AG08395 (cell line): ENCODE measurements at places on chromosomes 16 and 17.

DNA sequence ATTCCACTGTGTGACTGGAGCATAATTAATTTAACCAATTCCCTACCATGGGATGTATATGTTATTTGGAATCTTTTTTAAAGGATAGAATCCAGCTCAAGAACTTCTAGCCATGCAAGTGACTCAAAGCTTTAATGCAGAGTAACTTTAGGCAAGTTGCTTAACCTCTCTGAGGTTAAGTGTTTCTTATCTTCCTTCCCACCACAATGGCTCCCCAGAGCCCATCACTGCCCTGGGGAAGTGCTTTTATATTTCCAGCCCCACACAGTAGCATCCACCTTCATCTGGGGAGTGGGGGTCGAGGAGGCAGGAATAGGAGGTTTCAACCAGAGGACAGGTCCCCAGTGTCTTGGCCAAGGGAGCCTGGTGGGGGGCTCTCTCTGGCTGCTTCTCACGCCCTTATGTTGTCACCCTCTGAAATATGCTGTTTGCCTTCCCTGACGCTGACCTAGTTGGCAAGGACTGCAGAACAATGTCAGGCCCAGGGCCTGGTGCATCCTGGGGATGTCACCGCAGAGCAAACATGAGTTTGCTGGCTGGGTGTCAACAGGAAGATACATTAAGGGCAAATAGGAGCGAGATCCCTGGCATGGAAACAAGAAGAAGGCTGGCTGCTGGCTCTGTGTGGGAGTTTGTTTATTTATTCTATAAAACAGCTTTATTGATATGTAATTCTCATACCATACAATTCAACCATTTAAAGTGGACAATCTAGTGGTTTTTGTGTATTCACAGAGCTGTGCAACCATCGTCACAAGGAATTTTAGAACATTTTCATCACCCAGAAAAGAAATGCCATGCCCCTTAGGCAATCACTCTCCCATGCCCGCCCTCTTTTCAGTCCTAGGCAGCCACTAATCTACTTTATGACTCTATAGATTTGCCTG is 46.6 kb upstream of the WSB1 start:
- DNase-seq: peak; percentile 15

GRCh38 chr17:66645259-66645658 is 189.7 kb upstream of the CACNG5 start:
- no peak for DNase-seq

GRCh38 chr17:44093231-44093900 is 22.8 kb downstream of the G6PC3 start:
- no peak for DNase-seq

DNA sequence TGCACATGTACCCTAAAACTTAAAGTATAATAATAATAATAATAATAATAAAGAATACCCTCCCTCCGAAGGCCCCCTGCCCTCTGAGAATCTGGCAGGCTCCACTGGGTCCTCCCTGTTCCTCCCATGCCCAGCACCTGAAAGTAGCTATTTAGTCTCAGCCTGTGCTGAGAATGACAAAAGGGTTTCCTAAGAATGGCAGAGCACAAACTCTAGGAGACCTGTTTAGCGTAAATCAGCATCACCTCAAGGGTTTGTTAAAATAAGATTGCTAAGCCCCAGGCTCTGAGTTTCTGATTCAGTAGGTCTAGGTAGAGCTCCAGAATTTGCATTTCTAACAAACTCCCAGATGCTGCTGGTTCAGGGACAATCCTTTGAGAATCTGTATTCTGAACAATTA is 606.8 kb upstream of the CDH11 start:
- DNase-seq: no peak

- no peak for DNase-seq
These were observed 9.6 kb downstream of the IFT140 start for GRCh38 chr16:1602285-1602684.

- peak; percentile 96 for DNase-seq
These were observed 98.4 kb upstream of the GSE1 start for GRCh38 chr16:85514598-85515318.

GRCh38 chr17:39800540-39800939 is 62.8 kb downstream of the GRB7 start:
- no peak for DNase-seq

DNA sequence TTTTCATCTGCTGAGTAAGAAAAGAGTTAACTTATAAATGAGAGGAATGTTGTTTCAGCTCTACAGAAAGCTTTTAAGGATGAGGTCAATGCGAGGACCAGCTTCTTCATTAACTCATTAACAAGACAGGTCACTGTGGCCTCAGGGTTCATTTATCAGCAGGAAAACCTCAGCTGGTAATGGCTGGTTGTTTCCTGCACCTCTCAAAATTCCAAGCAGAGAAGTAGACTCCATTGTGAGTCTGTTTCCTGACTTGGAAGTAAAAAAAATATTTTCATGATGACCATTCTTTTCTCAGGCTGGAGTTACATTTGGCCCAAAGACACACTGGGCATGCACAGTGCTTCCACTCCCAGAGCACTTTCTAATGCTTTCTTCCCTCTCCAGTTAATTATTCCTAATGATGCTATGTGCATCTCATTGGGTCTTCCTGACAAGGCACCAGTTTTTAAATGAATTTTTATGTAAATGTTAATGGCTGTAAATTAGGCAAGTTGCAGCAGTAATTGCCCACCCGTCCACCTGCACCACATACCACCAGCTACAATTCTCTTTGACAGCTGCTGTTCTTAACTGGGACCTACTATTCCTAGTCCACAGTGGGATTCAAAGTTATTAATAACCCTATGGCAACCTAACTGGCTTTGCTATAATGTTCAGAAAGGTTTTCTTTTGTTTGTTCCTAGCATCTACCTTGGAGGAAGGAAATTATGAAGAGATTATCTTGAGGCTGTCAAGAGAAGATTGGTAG is 89.5 kb upstream of the BCAR1 start:
- DNase-seq: peak; percentile 46

- DNase-seq: peak; percentile 4
These were observed 113.4 kb downstream of the PITPNC1 start for GRCh38 chr17:67490471-67490870.

GRCh38 chr17:304461-304860 is 48.1 kb downstream of the RPH3AL start:
- DNase-seq: peak; percentile 9

DNA sequence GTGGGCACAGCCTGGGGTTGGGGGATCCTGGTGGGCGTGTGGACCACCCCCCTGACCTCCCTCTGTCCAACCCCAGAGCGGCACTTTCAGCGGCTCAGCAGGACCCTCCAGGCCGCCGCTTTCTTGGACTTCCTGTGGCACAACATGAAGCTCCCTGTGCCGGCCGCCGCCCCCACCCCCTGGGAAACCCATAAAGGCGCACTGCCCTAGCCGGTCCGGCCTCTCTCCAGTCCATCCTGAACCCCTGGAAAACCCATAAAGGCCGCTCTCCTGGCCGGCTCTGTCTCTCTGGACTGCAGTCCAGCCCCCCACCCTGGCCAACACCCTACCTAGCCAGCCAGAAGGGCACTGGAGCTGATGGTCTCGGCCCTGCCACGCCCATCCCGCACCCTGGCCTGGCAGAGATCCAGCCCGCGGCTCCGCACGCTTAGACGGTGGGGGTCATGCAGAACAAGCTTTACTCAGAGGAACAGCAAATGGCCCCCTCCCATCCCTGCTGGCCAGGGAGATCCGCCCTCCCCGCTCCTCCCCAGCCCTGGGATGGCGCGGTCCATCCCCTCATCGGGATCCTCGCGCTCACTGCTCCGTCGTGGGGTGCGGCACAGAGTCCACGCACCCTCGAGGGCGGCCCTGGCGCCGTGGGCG is 2.7 kb downstream of the NOXO1 start:
- DNase-seq: no peak

GRCh38 chr17:64040206-64040605 is 19.8 kb upstream of the ICAM2 start:
- no peak for DNase-seq

DNA sequence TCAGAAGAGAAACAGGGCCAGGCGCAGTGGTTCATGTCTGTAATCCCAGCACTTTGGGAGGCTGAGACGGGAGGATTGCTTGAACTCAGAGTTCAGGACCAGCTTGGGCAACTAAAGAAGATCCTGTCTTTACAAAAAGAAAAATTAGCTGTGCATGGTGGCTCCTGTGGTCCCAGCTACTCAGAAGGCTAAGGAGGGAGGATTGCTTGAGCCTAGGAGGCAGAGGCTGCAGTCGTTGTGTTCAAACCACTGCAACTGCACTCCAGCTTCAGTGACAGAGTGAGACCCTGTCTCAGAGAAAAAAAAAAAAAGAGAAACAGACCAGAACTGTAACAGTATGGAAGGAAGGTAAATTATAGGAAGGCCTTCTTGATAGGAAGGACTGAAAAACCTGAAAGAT is 10.3 kb downstream of the ARL4D start:
- no peak for DNase-seq

DNA sequence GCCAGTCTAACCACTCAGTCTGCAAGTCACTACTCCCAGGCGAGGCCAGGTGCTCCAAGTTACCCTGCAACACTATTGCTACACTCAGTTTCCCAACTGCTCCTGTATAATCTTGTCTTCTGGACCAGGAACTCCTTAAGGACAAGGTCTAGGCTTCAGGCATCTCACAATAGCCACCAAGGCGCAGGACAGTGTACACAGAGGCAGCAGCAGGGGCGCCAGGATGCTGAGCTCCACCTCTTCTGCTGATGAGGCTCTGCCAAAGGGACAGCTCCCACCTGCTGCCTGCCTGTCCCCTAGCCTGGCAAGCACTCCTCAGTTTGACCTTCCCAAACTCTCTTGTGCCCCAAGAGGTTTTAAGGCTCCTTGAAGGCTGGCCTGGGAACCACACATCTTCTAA is 3.4 kb downstream of the SLC25A11 start:
- no peak for DNase-seq

GRCh38 chr16:65312795-65313194 is 190.9 kb upstream of the CDH11 start:
- peak; percentile 24 for DNase-seq

DNA sequence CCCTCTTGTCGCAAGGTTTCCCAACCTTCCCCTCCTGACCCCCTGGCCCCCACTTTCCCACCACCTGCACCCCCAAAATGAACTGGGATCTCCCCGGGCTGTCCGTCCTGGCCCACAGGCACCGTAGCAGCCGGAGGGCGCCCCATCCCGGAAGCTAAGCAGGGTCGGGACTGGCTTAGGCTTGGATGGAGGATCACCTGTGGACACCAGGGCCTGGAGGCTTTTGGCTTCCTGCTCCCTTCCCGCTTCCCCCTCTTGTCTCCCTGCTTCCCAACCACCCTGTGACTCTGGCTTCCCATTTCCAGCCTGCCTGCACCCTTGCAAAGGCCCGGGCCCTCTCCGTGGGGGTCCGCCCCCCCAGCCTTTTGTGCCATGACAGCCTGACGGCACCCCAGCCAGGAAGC is 2291.3 kb downstream of the TP53TG3F start:
- DNase-seq: no peak

DNA sequence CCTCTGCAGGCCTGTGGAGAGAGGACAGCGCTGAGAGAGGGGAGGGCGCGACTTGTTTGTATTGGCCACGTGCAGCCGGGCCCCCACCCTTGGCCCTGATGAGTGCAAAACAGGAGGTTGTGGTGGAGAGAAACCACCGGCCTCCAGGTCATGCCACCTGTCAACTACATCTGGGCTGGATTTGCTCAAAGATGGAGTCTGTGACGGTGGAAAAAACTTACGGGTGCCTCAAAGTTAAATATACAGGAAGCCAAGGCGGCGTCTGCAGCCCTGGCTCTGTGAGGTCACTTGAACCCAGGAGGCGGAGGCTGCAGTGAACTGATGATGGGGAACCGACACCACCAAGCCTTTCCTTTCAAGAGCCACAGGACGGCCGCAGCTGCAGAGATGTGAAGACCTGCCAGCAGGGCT is 15.7 kb downstream of the C16orf74 start:
- no peak for DNase-seq

- DNase-seq: no peak
These were observed 14.5 kb upstream of the OR1E2 start for GRCh38 chr17:3448059-3448665.

DNA sequence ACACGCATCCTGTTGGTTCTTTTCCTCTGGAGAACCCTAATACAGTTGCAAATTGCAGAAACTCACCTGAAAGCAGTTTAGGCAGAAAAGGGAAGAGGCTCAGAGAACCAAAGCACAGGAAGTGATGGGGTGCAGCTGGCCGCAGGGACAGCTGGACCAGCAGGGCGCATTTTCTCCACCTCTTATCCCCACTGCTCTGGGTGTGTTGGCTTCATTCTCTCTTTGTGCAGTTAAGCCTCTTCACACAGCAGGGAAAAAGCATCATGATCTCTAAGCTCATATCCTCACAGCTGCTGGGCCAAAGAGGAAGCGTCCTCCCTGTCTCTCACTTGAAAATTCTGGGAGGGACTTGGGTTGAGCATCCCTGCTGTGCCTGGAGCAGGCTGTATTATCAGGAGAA is 20.0 kb upstream of the LRRC75A start:
- no peak for DNase-seq

- DNase-seq: no peak
These were observed 6.7 kb downstream of the GIT1 start for GRCh38 chr17:29582772-29583171.

DNA sequence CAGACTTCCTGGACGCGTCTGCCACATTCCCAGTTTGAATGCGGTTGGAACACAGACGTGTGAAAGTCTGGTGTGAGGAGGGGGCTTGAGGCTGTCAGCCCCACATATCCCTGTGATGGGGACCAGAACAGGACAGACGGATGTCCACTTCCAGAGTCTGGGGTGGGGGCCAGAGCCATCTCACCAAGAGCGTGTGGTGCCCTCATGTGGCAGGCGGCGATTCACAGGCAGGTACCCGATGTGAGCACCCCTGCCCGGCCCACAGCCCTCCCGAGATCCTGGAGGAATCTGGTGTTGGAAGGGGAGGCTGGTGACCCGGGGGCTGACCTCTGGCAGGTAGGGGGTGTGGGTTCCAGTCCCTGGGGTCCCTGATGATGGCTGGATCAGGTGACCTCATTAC is 51.5 kb downstream of the ENGASE start:
- DNase-seq: no peak

DNA sequence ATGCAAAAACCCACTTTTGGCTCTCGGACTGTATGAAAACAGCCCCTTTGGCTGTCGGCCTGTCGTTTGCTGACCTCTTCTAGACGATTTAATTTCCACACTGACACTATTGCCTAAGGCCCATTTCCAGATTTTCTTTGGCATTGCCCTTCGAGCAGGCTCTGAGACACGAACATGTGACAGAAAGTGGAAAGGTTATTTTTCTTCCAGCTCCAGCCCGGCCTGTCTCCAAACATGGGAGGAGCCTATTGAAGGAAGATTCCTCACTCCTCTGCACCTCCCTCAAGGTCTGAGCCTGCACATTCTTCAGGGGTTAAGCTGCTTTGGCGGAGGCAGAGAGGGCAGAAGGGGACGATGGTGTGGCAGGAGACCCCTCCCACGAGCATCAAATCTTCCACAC is 85.9 kb upstream of the FOXF1 start:
- DNase-seq: no peak
